Left ventricle myocardium inferior (tissue), 1 donor: ENCODE measurements at places on chromosomes 2 and 18. TPM values are rescaled to one million over a fixed set of nuclear protein-coding genes. Genes with fewer than 3 reads are reported as not detected.

The NRP2 gene
- 7.6 TPM for total RNA-seq

The ZNF892 gene
- 4.0 TPM for total RNA-seq

The SEMA4F gene
- total RNA-seq: 2.9 TPM

GRCh38 chr2:236298924-236299475, 34.8 kb upstream of the ASB18 start:
- H3K36me3 ChIP-seq: no peaks in the 10 kb centered on the region
- no peak for DNase-seq
- H3K4me3 ChIP-seq: no peak overlapping the region
- no peaks in the 10 kb centered on the region for H3K4me1 ChIP-seq
- H3K27ac ChIP-seq: no peak overlapping the region
- no peaks in the 10 kb centered on the region for H3K27me3 ChIP-seq

- DNase-seq: no peak
- no peaks in the 10 kb centered on the region for H3K27me3 ChIP-seq
- H3K4me3 ChIP-seq: no peak overlapping the region
- H3K36me3 ChIP-seq: no peaks in the 10 kb centered on the region
- no peak overlapping the region for H3K27ac ChIP-seq
Observed at GRCh38 chr2:11955314-11955713, 208.9 kb downstream of the LPIN1 start.

- no peak overlapping the region for H3K27ac ChIP-seq
- DNase-seq: no peak
- H3K4me1 ChIP-seq: peaks cover 32% of the 10 kb centered on the region
Observed at GRCh38 chr2:11559786-11560155, 25.9 kb downstream of the GREB1 start.

- no peaks in the 10 kb centered on the region for H3K27me3 ChIP-seq
- no peak overlapping the region for H3K27ac ChIP-seq
- H3K4me1 ChIP-seq: no peaks in the 10 kb centered on the region
- no peak overlapping the region for H3K4me3 ChIP-seq
- no peaks in the 10 kb centered on the region for H3K36me3 ChIP-seq
- no peak for DNase-seq
Observed at GRCh38 chr2:223260681-223261080, 208.7 kb downstream of the KCNE4 start.

DNA sequence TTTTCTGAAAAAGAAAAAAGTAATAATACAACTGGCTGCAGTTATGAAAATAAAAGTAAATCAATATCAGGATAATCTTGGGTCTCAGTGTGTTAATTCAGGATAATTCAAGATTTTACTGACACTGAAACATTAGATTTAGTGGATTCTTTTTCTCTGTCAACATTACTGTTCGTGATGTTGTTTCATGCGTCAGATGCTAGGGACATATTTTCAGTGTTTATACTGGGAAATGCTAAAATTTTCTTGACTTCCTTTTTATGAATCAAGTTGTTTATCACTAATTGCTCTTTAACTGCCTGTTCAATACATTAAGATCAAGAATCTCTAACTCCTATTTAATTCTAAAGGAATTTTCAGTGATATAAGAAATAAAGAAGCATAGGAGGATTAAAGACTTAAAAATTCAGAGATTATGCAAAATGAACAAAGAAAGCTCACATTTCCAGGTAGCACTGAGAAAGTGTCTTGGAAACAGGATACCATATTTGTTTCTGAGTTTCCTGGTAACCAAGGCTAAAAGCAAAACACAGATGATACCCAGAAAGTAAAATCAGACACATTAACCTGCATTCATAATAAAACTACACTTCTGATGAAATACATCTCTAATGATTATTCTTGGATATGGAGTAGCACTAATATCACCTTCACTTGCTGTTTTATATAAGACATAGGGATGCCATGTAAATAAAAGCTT, 174.0 kb downstream of the ARL4C start:
- no peak for DNase-seq
- H3K27me3 ChIP-seq: peaks cover 18% of the 10 kb centered on the region
- H3K4me3 ChIP-seq: no peak overlapping the region

DNA sequence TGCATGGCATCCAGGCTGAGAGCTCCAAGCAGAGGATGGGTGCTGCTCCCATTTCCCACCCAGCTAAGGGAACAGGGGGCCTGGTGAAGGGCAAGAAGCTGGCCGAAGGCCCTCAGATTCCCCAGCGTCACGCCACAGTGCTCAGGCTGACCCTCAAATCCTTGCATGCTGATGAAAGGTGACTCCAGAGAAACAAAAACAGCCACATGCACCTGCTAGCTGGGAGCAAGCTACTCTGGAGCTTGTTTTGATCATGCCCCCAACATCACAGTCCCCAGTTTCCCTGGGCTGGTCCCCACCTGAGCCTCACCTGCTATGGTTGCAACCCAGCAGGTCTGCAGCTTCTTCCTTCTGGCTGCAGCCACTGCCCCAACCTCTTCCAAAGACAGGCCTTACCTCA, 13.3 kb downstream of the RAB11FIP5 start:
- H3K36me3 ChIP-seq: no peaks in the 10 kb centered on the region
- no peak overlapping the region for H3K27ac ChIP-seq
- DNase-seq: no peak
- H3K4me3 ChIP-seq: no peak overlapping the region
- H3K4me1 ChIP-seq: peaks cover 25% of the 10 kb centered on the region
- no peaks in the 10 kb centered on the region for H3K27me3 ChIP-seq

DNA sequence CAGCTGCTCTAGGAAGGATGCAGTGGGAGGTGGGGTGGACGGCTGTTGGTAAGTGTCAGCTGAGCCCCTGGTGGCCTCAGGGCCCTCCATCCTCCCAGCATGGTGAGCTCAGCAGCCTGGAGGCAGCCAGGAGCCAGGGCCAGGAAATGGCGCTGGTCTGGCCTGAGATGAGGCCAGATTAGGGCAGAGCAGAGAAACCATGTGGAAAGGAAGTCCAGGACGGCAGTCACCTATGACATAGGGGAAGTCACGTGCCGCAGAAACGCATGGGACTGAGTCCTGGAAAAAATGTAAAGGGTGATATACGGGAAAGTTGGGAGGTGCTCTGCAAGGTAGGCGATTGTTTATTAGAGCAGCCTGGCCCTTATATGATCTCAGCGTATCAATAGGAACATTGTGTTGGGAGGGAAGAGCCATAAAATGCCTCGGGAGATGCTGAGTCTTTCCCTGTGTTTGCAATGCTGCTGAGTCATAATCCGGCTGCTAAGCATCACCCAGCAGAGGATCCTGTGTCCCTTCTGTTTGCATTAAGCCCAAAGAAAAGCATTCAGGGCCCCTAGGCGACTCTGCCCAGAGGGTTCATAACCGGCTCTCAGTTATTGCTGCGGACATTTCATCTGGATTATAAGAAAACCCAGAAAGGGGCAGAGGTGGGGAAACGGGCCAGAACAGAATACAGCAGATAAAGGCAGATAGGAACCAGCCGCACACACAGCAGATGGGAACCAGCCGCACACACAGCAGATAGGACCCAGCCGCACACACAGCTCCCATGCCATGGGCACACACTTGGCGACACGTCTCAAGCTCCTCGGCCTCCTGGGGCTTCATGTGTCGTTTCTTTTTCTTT, 30.3 kb upstream of the B3GNT7 start:
- no peak overlapping the region for H3K4me3 ChIP-seq
- peak overlapping the region; percentile 36 for H3K27ac ChIP-seq
- no peaks in the 10 kb centered on the region for H3K36me3 ChIP-seq
- peaks cover 19% of the 10 kb centered on the region for H3K4me1 ChIP-seq
- DNase-seq: no peak

- DNase-seq: no peak
- peaks cover 23% of the 10 kb centered on the region for H3K4me1 ChIP-seq
- H3K27me3 ChIP-seq: no peaks in the 10 kb centered on the region
- H3K4me3 ChIP-seq: no peak overlapping the region
Observed at GRCh38 chr18:70310560-70311320, 21.9 kb downstream of the SOCS6 start.
